Left renal pelvis (tissue), 4 donors: ENCODE measurements at places on chromosomes 13 and 19. TPM values are rescaled to one million over a fixed set of nuclear protein-coding genes. Genes with fewer than 3 reads are reported as not detected.

DNA sequence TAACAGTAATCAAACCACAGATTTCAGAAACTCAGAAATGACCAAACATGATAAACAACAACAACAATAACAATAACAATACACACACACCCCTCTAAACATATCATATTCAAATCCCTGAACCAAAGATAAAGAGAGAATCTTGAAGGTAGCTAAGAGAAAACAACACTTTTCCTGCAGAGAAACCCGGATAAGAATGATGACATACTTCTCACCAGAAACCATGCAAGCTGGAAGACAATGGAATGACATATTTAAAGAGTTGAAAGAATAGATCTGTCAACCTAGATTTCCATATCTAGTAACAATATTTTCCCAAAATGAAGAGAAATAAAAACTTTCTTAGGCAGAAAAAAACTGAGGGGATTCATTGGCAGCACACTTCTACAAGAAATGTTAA lies 138.1 kb downstream of the LIG4 start:
- DNase-seq = no peak

DNA sequence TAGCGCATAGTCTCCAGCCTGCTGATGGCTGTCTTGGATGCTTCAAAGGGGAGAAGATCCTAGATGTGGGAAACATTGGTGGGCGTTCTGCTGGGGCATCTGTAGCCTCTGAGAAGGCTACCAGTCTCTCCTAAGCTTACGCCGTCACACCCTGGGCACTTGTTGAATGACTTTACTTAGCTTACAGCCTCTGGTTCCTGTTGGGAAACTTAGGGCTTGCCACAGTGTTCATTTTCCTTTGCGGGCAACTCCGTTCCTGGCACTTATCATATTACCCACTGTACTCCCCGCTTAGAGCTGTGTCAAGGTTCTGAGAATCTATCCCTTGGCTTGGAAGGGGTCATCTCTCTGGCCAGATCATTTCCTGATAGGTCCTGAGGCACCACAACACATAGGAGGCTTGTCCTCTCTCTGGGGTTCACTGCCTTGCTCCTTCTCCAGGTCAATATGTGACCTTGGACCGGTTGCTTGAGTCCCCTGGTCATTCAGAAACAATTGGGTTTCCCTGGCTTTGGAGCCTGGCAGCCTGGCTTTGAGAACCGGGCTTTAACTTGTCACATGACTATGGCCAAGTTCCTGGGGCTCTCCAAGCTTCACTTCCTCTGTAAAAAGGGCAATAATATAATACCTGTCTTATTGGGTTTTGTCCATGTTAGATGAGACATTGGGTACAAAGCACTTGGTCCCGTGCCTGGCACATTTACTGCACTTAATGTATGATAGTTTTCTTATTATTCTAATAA lies 20.5 kb upstream of the ALOX5AP start:
- no peak for DNase-seq

DNA sequence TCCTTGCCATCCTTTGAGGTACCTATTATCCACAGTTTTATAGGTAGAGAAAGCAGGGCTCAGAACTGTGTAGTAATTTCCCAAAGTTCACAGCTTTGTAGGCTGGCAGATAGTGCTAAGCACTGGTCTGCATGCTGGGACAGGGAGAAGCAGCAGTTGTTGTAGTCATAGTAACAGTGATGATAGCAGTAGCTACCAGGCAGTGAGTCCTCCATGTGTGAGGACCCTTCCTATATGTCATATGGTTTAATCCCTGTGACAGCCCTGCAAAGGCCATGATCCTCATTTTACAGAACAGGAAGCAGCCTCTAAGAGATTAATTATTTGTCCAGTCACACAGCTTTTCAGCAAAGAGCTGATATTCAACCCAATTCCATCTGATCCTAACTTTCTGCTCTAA lies 21.0 kb downstream of the SERP2 start:
- DNase-seq = no peak

- DNase-seq = no peak
Measured at GRCh38 chr19:35357867-35358573, at the start of gene FFAR3. Gene FFAR3 (plus strand): TSS chr19:35358460. CDS start chr19:35358891, 431 bp downstream.

DNA sequence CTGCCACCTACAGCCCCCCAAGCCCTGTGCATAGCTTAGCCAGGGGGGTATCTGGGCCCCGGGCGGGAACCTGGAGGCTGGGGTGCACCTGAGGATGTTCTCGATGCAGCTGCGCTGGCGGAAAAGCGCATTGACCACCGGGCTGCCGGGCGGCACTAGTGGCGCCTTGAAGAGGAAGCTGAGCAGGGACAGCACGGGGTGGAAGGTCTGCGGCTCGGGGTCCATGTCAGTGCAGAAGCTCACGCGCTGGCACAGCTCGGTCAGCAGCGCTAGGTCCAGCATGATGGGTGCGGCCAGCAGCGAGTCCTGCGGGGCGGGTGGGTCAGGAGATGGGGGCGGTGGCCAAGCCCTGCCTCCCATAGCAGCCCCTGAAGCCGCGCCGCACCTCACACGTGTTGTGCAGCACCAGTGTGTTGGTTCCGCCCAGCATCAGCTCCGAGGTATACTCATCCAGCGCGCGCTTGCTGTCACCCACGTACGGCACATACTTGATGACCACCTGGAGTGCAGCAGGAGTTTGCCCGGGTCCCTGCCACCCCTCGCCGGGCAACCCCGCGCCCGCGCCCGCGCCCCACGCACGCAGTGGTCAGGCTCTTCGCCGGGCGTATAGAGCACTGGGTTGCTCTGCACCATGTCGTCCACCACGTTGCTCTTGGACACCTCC lies 2.6 kb downstream of the ISYNA1 start:
- DNase-seq = no peak

- no peak for DNase-seq
Measured at GRCh38 chr19:4914736-4915501, 5.6 kb downstream of the UHRF1 start.

GRCh38 chr19:2483084-2483483 lies 7.2 kb downstream of the GADD45B start:
- DNase-seq = no peak

- DNase-seq = no peak
Measured at GRCh38 chr19:56144831-56145230, 3.7 kb downstream of the ZNF444 start.

PPAN gene
- polyA plus RNA-seq = 26.3 TPM

ZFR2 gene
- polyA plus RNA-seq = 1.3 TPM

ZNF559 gene
- 71.7 TPM for polyA plus RNA-seq

MISP3 gene
- polyA plus RNA-seq = 1.3 TPM

FOSB gene
- polyA plus RNA-seq = 4.3 TPM

FZR1 gene
- polyA plus RNA-seq = 59.0 TPM

MAP2K2 gene
- 104 TPM for polyA plus RNA-seq

TEX29 gene
- polyA plus RNA-seq = 0.36 TPM

CLEC17A gene
- 0.30 TPM for polyA plus RNA-seq
